HuH-7.5 (cell line): ENCODE measurements at places on chromosomes 5 and 9.

DNA sequence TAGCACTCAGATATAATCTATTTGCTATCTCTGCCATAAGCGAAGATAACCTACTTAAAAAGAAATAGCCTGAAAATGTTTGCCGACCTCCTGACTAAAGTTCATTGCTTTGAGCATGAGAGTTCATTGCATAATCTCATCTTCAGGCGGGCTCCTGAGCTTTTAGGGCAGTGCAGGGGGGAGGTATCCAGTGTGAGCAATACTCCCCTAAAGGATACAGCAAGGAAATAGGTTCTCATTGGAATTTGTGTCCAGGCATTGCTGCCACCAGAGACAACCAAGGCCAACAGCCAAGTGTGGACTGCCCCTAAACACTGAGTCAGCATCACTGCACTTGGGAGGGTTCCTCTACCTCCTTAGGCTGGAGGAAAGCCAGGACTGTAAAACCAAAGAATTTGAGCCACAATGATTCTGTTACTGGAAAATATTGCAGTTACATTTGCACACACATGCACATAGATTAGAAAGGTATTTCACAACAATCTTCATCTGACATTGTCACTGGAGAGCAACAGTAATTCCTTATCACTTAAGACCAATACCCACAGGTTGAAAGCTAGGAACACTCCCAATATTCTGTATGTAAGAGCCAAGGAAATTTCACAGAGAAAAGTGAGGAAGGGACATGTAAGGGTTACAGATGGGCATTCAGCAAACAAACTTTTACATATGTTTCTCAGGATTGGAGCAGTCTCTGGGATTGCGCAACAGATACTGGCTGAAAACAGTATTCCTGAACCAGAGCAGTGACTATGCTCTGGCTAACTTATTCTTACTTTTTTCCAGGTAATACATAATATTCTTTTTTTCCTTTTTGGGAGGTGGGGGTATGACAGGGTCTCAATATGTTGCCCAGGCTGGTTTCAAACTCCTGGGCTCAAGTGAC is 98.6 kb upstream of the TLE1 start:
- DNase-seq = peak; percentile 53

DNA sequence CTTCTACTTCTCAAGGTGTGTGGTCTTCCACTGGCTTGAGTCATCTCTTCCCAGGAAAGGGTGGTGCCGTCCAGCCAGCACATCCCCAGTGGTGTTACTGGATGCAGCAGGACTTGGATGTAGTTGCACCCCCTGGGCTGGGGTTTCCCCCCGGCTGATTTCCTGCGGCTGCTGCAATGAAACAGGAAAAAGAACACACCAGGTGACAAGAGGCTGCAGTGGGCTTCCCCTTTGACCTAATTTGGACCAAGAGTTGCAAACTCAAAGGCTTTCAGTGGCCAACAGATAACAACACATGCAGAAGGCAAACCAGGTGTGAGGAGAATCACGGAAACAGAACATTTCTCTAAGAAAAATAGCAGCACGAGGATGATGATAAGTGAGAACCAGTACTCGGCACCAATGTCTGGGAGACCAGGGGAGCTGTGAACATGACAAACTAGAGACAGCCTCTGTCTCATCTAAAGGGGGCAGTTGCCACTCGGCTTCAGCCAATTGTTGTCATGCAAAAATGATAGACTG is 83.7 kb downstream of the PDE6A start:
- DNase-seq = no peak

- DNase-seq = peak; percentile 6
These were observed 508 bp downstream of the MOCS2 start for GRCh38 chr5:53109056-53109442.

GRCh38 chr5:76790632-76791290 is 28.1 kb upstream of the F2RL1 start:
- no peak for DNase-seq

GRCh38 chr5:89011778-89012711 is 129.1 kb upstream of the MEF2C start:
- DNase-seq = no peak

GRCh38 chr9:99093492-99093791 is 11.5 kb upstream of the TGFBR1 start:
- DNase-seq = no peak

- DNase-seq = no peak
These were observed 32.4 kb upstream of the SUSD1 start for GRCh38 chr9:112207451-112207850.

GRCh38 chr5:31781772-31782171 is 142.8 kb downstream of the PDZD2 start:
- no peak for DNase-seq

GRCh38 chr9:123262338-123262737 is 6.0 kb downstream of the STRBP start:
- DNase-seq = no peak

GRCh38 chr9:110217656-110218099 is 9.7 kb upstream of the C9orf152 start:
- DNase-seq = no peak

- DNase-seq = no peak
These were observed 161.5 kb downstream of the HSD17B3 start for GRCh38 chr9:96140296-96141127.

DNA sequence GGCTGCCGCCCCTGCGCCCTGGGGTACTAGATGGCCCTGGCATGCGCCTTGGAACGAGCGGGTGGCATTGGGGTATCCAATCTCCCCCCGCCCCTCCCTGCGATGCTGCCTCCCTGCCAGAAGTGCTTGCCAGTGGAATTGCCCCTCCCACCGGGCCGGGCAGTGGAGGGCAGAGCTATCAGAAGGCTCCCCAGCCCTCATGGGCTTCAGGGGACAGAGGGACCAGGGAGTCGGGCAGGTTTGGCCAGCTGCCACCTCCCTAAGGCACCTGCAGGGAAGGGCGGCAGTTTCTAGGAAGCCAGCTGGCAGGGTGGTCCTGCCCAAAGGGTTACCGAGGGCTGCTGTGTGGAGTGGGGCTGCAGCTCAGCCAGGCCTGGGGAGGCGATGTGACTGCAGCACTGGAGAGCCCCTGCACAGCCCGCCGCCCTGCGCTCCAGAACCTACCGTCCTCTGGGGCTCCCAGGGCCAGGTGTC is 52.8 kb upstream of the EGFL7 start:
- DNase-seq = no peak

DNA sequence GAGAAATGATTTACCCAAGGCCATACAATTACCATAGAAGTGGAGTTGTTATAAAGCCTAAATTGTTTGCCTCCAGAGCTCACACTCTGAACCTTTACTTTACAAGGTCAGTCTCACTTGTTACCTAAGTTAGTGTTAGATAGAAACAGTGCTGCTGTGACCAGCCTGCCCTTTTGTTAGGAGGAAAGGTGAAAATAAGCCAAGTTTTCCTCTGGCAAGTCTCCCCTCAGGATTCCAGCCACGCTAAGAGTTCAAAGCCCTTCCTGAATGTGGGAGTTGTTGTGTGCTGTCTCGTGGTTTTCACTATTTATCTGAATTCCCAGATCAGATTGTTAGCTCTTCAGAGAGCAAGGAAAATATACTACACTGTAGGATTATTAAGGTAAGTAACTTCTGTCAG is 260.0 kb downstream of the SGCD start:
- DNase-seq = no peak

DNA sequence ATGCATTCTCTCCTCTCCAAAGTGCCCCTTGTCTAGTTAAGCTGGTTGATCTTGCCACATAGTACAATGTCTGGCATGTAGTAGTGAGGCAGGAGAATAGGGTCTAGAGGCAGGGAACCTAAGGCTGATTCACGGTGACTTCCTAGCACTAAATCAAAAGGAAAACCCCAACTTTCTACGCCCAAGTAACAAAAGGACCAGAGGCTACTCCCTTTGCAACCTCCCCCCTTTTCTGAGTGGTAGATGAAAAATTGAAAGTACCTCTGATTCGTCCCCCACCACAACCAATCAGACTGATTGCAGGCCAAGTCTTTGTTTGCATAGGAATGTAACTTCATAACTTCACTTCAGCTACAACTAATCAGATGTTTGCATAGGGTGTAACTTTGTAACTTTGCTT is 278.8 kb downstream of the PSAT1 start:
- no peak for DNase-seq

- DNase-seq = no peak
These were observed 17.1 kb upstream of the CDC23 start for GRCh38 chr5:138230261-138230660.

DNA sequence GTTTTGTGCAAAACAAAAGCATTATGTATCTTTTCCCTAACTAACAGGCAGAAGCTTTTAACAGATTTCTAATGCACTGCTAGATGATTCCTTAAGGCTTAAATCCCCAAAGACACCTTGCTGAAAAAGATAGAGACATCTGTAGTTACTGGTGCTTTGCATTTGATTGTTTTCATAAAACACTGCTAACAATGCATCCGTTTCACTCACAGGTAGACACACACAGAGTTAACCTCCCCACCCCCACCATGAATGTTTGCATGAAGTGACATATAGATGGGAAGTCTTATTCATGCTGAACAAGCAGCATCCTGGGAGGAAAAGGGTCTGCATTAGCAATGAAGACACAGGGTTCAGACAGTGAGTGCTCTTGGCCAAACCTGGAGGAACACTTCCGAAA is 100.9 kb downstream of the ASTN2 start:
- no peak for DNase-seq

- DNase-seq = no peak
These were observed 329.9 kb downstream of the KIF4B start for GRCh38 chr5:155343468-155343867.

GRCh38 chr5:62231576-62231975 is 74.4 kb upstream of the KIF2A start:
- no peak for DNase-seq
